ENCODE measurements at places on chromosomes 13 and 19. TPM values are rescaled to one million over a fixed set of nuclear protein-coding genes. Genes with fewer than 3 reads are reported as not detected.

DDX39A gene
- total RNA-seq = 30.0 TPM

ZNF546 gene
- total RNA-seq = 5.6 TPM

PSG3 gene
- not detected for total RNA-seq

ZNF667 gene
- total RNA-seq = 9.2 TPM

NCCRP1 gene
- total RNA-seq = not detected

LAIR1 gene
- not detected for total RNA-seq

SEMA6B gene
- total RNA-seq = 0.30 TPM

DIAPH3 gene
- total RNA-seq = 2.4 TPM

KLK3 gene
- not detected for total RNA-seq

TUBA3C gene
- not detected for total RNA-seq

ATP7B gene
- total RNA-seq = 5.3 TPM

TPRX1 gene
- not detected for total RNA-seq

LIM2 gene
- not detected for total RNA-seq

CGB2 gene
- total RNA-seq = not detected

All from smooth muscle cell of the umbilical artery (primary cell).